Inflammatory macrophage treated with lipopolysaccharide for 1 hour (primary cell): ENCODE measurements at places on chromosomes 3 and 15.

DNA sequence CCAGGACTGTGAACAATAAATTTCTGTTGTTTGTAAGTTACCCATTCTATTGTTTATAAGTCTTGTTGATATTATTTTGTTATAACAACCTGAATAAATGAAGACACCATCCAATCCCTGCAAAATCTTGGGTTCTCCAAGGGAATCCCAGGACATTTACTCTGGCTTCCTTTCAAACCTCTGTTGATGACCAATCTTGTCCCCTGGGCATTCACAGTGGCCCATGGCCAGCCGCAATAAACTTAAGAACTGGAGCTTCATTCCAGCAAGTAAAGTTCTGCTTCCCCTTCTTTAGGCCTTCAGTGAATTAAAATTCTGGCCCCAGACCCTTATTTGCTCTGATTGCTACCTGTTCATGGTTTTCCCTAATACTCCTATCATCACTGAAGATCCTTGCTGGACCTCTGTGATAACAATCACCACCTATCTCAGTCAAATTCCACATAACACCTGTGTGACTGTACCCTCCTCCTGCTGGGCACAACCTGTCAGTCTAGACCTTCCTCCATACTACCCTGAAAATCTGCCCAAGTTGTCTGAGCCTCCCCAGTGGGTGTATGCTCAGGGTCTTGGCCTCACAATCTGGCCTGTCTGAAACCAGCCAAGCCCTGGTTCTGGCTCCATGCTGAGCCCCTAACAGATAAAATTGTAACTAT lies 153.1 kb downstream of the SEMA6D start:
- DNase-seq: no peak

- no peak for DNase-seq
Measured at GRCh38 chr3:101202640-101203039, 117.7 kb downstream of the IMPG2 start.

DNA sequence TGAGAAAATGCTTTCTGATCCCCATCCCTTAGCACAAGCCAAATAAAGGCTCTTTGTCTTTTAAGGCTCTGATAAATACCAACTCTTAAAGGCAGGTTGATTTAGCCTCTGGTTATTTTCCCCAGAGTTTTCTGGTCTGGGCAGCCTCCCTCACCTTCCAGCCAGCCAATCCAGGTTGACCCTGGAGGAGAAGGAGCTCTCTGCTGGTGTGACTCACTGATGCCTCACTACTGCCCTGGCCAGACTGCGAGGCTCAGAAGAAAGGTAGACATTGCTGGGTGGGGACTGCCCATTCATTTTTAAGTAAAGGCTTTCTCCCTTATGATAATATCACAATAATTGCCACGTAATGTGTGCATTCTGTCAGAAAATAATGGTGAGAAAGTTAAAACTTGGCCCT lies 37.1 kb downstream of the SLCO3A1 start:
- DNase-seq: no peak

- DNase-seq: no peak
Measured at GRCh38 chr3:123552095-123552714, 32.6 kb downstream of the HACD2 start.

GRCh38 chr15:77568973-77569728 lies 63.6 kb downstream of the LINGO1 start:
- DNase-seq: peak; percentile 34

- DNase-seq: peak; percentile 36
Measured at GRCh38 chr15:72249142-72249810, 18.3 kb upstream of the PKM start.

GRCh38 chr3:141011232-141011996 lies 39.7 kb upstream of the SPSB4 start:
- peak; percentile 61 for DNase-seq

DNA sequence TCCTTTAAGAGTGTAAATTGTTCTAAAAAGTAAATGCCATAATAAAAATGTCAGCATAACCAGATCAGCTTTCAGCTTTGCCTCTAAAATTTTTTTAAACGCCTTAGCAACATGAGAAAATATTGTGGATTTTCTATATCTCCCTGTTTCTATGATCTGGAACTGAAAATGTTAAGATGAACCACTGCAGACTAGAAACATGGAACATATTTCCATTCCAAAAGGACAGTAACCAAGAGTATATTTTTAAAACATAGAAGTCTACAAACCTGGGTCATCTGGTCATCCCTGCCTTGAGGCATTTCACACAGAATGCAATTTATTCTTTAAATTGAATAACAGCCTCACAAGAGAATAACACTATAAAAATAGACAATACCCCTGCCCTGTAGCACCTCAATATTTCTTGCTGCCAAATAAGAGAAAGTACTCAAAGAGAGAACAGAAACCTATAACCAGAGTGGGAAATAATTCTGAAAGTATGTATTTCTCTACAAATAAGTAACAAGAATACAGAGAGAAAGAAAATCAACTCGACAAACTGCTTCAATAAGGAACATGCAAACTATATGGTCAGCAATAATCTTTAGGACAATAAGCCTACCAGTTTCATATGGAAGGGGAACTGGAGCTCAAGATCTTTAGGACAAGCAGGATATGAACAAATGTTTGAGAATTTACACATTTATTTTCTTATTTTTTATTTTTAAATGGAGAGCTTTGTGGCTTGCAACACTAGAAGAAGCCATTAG lies 949.0 kb downstream of the EPHA3 start:
- DNase-seq: no peak

- no peak for DNase-seq
Measured at GRCh38 chr3:55937301-55937700, 450.2 kb upstream of the WNT5A start.

GRCh38 chr3:189687475-189687874 lies 56.3 kb downstream of the TP63 start:
- no peak for DNase-seq

DNA sequence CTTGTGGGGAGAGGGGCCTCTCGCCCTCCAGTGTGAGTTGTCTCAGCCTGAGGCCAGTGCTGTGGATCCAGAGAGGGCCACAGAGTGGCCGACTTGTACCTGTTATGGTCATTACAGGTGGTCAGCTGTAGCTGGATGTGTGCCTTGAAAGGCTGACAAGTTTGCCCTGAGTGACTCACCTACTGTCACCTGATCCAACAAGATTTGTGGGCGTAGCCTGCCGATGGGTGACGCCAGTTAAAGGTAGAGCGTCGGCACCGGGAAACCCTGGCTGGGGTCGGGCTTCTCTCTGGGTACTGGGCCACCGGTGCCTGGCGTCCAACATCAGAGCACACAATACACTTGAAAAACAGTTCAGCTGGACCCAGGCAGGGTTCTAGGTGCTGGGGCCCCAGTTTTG lies 2.8 kb upstream of the ISG20 start:
- no peak for DNase-seq

DNA sequence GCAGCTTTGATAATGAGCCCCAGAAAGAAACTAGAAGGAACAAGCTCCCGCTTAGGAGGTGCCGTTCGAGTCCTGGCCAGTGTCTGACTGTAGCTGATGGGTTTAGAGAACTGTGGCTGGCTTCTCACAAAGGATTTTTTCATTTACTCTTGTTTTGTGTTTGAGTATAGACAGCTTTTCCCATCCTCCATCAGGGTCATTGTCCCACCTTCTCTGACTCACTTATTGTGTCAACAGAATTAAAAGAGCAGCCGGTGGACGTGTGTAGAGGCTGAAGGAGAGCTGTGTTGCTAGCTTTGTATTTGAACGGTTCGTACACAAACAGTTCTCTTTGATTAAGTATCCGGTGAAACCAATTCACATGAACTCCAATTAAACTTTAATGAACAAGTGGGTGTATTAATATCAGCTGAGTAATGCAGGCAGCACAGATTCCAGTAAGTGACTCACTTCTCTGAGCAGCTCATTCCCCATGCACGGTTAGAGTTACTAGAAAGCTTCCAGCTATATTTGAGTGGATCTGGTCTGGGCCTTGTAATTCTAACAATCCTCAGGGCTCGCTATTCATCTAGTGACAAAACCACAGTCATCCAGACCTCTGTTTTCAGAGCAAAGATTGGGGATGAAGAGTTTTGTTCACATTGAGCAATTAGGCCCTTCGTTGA lies 141.0 kb downstream of the LPP start:
- DNase-seq: peak; percentile 71

DNA sequence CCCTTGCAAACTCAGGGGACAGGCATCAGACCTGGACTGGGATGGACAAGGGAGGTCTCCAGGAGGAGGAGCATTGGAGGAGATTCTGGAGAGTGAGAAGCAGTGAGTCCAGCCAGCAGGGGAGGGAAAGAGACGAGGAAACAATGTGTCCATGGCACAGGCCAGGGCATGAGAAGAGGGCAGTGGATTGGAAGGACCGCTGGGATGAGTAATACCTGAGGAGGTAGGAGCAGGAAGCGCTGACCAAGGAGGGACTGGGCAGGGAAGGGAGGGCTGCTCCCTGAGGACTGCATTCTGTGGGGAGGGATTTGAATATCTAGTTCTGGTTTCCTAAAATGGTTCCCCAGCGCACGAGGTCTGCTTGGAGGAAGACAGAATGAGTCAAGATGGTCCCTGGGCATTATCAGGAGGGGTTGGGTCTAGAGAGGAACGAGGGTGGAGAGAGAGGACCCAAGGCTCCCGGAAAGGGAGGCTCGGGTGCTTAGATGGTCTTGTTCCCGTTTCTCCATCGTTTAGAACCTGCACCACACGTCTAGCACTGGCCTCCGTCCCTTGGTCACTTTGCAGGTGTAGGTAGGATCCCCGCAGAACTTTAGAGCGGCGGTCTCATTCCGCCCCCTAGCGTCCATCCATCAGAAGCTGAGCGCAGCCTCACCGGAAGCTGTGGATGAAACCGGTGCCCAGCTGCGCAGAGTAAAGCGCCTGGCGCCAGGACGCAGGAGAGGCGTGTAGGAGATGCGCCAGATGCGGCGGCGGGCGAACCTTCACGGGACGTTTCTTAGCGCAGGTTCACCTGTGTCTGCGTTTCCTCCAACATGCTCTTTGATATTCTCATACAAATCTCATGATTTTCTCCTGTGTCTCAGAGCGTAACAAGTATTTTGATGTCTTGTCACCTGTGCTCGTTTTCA lies 190.7 kb upstream of the NDN start:
- DNase-seq: no peak

- DNase-seq: no peak
Measured at GRCh38 chr15:47887241-47887800, 170.0 kb downstream of the SEMA6D start.

- DNase-seq: no peak
Measured at GRCh38 chr15:47294765-47295259, 422.5 kb upstream of the SEMA6D start.

GRCh38 chr3:39587113-39587512 lies 119.6 kb downstream of the MOBP start:
- DNase-seq: no peak

GRCh38 chr15:92178911-92179310 lies 214.8 kb upstream of the ST8SIA2 start:
- no peak for DNase-seq

DNA sequence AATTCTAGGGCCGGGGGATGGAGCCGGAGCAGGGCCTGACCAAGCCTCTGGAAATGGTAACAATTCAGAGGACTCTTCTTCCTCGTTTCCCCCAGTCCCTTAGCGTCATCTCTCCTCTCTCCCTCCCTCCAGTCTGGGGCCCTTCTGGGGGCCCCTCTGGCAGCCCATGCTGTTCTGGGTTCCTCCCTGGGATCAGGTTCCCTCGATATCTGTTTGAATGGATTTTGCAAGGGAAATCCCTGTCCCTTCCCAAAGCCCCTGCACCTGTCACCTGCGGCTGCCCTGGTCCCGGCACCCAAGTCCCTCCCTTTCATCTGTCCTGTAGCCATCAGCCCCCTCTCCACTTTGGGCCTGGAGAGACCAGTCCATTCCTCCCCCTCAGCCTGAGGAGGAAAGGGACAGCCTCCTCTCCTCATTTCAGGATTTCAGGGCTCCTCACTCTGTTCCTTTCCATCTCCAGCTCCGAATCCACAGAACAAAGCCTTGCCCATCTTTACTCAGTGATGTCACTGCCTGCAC lies 1.7 kb upstream of the PLCB2 start:
- DNase-seq: no peak
